Calu3 (cell line): ENCODE measurements at places on chromosomes 16 and 17. TPM values are rescaled to one million over a fixed set of nuclear protein-coding genes. Genes with fewer than 3 reads are reported as not detected.

The WWP2 gene
- 47.5 and 53.8 TPM in 2 replicates for total RNA-seq

The KRT25 gene
- total RNA-seq, result not detected in 2 replicates

The JPH3 gene
- 0.57 and 1.2 TPM in 2 replicates for total RNA-seq

DNA sequence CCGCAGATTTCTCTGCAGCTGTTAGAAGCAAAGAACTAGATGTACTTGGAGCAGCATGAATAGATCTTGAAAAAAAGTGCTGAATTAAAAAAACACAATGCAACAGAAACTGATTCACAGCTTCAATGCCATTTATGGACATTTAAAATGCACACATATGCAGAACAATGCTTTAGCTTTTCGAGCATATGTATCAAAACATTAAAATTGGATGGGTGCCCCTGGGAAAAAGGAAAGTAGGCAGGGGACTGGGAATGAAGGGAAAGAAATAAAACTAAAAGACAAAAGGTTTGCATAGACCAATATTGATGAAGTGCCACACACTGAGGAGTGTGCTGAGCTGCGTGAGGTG, 5.0 kb downstream of the KCTD13 start:
- no peak for DNase-seq

- DNase-seq, result no peak
Observed at GRCh38 chr17:33112763-33113162, 121.1 kb downstream of the SPACA3 start.

GRCh38 chr17:62064029-62064790, 868 bp downstream of the MED13 start:
- no peak for DNase-seq
